ENCODE measurements at places on chromosomes 6 and 20.

DNA sequence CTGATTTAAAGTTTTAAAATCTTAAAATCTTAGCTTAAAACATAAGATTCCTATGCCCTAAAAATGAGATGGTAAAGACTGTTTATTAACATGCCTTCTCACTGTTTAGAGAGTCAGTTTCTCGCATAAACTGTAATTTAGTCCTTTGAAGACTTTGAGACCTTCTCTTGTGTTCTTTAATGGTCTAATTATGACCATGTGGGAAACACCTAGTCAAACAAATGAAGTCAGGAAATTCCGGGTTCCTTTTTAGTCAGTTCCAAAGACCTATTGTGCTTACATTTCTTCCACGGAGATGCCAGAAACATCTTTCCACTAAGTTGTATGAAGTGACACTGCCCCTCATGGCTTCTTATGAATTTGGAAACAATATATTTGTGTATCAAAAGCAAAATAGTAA lies 64.2 kb upstream of the KIF25 start:
- DNase-seq = no peak

- DNase-seq = no peak
Measured at GRCh38 chr20:24448170-24448569, 21.3 kb upstream of the SYNDIG1 start.

DNA sequence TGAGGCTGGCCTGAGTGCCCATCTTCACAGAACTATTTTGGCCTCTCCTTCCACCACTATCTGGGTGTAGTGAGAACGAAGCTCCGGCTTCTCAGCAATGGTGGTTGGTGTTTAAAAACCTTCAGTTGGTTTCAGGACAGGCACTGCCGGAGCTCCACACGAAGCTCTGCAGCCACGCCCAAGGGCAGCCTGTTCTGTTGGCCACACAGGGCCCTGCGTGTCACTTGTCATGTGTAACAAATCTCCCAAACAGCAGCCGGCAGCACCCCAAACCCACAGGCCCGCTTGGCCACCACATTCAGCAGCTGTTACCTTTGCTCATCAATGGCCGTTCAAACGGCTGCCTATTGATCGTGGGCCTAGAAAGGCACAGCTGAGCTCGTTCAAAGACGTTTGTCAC lies 97.5 kb downstream of the ERMARD start:
- DNase-seq = no peak

- DNase-seq = no peak
Measured at GRCh38 chr6:24883618-24884017, 52.1 kb downstream of the RIPOR2 start.

DNA sequence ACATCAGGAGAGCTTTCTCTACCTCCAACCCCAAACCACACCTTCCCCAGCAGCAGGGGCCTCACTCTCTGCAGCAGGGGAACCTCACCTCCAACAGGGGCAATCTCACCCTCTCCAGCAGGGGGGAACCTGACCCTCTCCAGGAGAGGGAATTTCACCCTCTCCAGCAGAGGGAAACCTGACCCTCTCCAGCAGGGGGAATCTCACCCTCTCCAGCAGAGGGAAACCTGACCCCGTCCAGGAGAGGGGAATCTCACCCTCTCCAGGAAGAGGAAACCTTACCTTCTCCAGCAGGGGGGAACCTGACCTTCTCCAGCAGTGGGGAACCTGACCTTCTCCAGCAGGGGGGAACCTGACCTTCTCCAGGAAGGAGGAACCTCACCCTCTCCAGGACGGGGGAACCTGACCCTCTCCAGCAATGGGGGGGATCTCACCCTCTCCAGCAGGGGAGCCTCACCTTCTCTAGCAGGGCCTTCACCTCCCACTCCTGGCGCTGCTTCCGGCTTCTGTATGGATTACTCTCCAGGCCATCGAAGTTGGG lies 3.1 kb downstream of the B3GALT4 start:
- DNase-seq = peak; percentile 94
